ENCODE measurements at places on chromosomes 1 and 21.

DNA sequence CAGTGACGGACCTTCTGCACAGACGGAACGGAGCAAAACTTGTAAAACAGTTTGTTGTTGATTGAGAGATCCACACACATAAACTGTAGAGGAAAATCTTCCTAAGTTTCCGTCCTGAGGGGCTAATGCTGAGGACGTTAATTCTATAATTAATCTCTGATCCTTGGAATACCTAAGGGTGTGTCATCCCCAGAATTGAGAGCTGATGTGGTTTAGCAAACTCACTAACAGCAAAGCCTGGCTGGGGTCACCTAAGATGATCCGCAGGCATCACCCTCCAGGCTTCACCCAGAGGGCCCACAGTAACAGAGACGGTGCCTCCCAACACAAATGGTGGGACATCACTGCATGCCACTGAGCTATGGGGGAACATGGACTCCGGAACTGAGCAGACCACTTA, 97.5 kb downstream of the SMYD2 start:
- no peak for DNase-seq

GRCh38 chr1:234586304-234586703, 23.7 kb downstream of the IRF2BP2 start:
- DNase-seq: no peak

- DNase-seq: no peak
Measured at GRCh38 chr1:234631721-234632125, 21.7 kb upstream of the IRF2BP2 start.

GRCh38 chr21:23601549-23601948, 2005.7 kb downstream of the MRPL39 start:
- DNase-seq: no peak

- no peak for DNase-seq
Measured at GRCh38 chr1:239893127-239893731, 198.5 kb upstream of the FMN2 start.

GRCh38 chr1:156584813-156585212, 5.3 kb downstream of the TTC24 start:
- no peak for DNase-seq

DNA sequence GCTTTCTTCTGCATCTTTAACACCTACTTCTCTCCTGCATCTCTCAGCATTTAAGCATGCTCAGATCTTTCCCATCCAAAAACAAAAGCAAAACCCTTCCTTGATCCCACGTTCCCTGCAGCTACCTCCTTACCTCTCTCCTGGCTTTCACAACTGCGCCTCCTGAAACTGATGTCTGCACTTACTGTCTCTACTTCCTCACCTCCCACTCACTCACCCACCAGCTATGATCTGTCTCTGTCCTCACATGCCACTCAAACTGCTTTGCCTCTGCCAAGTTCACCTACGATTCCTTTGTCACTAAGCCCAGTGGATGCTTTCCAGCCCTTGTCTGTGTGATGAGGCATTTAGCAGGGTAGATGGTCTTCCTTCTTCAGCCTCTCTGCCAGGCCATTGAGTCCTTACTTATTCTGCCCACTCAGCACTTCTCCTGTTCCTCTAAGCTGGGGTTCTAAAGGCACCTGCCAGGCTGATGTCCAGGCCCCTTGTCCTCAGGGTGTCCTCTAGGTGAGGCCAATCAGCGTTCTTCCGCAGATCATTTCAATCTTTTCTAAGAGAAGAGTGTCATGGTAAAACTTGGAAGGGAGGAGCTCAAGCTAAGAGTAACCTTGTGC, 10.0 kb upstream of the GJB3 start:
- no peak for DNase-seq

- no peak for DNase-seq
Measured at GRCh38 chr1:19178734-19179398, 31.2 kb downstream of the UBR4 start.

DNA sequence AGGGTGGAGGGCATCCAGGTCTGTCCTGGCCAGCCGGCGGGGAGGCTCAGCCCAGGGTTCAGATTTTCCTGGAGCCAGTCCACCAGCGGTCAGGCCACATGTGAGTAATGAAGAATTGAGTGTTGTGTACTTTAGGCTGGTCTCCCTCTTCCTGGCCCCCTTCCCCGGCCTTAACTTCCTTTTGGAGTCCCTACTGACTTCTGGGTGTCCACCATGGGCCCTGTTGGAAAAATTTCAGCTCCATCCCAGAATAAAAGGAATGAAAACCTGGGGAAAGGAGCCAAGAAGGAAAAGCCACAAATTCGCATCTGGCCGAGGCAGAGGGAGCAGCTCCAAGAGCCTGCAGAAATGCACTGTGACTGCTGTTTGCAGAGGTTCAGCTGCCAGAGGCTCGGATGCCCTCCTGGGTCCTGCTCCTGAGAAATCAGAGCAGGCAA, 35.5 kb upstream of the HHAT start:
- DNase-seq: no peak

DNA sequence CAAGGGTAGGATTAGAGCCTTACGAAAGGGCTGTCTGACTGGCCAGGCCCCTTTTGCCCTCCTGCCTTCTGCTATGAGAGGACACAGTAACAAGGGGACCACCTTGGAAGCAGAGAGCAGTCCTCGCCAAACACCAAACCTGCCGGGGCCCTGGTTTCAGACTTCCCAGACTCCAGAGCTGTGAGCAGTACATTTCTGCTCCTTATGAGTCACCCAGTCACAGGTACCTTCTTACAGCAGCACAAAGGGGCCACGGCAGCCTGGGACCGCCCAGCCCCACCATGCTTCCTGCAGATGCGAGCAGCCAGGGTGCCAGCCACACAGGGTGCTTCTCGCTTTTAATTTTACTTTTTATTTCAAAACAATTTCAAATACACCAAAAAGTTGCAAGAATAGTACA, 17.2 kb upstream of the POFUT2 start:
- no peak for DNase-seq

DNA sequence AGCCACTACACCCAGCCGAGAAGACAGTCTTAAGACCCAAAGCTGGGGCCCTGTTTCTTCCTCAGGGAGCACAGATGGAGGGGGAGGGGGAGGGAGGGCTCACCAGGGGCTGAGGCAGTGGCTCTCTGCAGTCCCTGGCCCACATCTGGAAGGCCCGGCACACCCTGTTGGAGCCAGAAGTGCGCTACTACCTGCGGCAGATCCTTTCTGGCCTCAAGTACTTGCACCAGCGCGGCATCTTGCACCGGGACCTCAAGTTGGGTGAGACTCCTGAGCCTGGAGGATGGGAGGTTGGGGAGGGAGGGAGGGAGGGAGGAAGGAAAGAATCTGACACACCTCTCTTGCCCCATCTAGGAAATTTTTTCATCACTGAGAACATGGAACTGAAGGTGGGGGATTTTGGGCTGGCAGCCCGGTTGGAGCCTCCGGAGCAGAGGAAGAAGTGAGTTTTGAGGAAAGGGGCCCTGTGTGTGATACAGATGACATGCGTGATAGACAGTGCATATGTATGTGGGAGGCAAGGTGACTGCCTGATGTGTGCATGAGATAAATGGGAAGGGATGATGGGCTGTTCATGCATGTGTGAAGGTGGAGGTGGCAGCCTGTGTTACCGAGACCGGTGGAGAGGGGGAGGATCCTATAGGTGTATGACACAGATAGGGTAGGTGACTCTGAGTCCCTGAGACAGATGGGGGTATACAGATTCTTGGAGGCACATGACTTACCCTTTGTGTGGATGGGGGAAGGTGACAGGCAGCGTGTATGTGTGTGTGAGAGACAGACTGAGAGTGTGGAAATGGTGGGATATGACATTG, 1.5 kb downstream of the PLK3 start:
- DNase-seq: no peak

- peak; percentile 14 for DNase-seq
Measured at GRCh38 chr1:53594391-53595180, 135.4 kb downstream of the DMRTB1 start.

DNA sequence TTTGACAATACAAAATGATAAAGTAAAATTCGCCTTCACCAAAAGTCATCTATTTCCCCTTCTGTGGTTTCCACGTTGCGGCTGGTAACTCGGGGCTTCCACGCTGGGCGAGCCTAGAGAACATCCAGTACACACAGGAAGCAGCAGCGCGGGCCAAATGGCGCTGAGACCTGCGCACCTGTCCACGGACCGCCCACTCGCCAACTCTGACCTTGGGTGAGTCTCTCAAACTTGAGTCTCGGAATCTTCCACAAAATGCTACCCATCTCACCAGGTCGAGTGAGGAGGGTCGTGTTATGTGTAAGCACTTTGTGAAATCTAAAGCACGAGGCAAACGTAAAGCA, 820 bp upstream of the TTF2 start:
- DNase-seq: peak; percentile 66

DNA sequence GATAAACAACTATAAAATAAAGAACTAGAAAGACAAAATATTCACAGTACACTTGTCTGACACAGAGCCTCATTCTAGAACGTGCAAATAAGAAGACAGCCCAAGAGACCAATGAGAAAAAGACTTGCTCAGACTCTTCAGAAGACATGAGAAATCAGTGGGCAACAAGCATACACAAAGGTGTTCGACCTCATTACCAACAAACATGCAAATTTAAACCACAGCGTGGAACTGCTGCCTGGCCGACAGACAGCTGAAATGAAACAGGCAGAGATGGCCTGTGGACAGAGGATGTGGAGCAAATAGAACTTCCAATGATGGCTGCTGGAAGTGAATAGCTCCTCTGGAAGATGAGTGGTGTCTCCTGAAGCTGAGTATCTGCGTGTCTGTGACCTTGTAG, 22.4 kb upstream of the COL6A1 start:
- DNase-seq: no peak

GRCh38 chr21:16072737-16073136, 343.0 kb downstream of the USP25 start:
- DNase-seq: no peak

- no peak for DNase-seq
Measured at GRCh38 chr1:200887772-200888348, 6.8 kb upstream of the INAVA start.

DNA sequence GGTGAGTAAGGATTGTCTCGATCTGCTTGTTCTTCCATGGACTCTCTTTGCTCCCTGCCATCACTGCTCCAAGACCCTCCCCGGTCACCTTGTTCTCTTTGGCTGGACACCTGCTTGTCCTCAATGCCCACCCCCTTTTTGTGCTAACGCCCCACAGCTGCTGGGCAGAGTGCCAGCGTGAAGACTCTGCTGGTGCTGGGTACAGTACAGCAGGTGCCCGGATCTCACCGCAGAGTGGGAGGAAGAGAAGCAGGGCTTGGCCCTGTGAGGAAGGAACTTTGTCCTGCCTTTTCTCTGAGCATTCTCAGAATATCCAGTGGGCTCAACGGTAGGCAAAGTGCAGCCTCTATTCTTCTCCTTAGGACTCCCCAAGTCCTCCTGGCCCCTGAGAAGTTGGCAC, 90.1 kb downstream of the PLXNA2 start:
- DNase-seq: no peak

Data from activated CD8-positive, alpha-beta memory T cell treated with anti-CD3 and anti-CD28 coated beads, Interleukin-2, amount 50 U/mL, for 4 hours (primary cell).